Fibroblast of skin of back (primary cell): ENCODE measurements at places on chromosomes 13 and 19.

- DNase-seq: peak; percentile 82
Observed at GRCh38 chr19:18419195-18419698, at the start of gene SSBP4. Gene SSBP4 (plus strand): TSS chr19:18419398. CDS start chr19:18419649, 251 bp downstream.

DNA sequence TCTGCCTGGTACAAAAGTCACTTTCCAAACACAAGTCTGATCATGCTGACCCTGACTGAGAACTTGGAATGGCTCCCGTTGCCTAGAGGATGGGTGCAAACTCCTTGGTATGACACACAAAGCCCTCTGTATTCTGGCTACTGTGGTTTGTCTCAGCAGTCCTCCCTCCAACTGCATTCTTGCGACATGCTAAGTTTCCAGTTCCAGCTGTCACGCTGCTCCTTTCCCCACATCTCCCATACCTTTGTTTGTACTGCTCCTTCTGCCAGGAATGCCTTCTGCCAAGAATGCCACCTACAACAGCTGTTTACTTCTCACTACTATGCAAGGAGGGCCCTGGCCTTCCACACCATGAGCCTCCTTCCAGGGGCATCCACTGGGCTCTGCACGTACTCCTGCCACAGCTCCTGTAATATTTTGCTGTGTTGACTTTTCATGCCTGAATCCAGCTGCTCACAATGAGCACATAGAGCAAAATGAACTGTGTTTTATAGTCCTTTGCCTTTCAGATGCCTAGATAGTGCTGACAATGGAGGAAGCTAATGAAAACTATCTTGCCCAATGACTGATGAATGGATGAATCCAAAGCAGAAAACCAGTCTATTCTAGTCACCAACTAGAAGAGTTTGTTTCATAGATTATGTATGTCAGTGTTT lies 543.7 kb downstream of the EFNB2 start:
- DNase-seq: peak; percentile 78

GRCh38 chr19:952680-953444 lies 27.0 kb downstream of the ARID3A start:
- no peak for DNase-seq

GRCh38 chr13:100984085-100984705 lies 309.6 kb upstream of the TMTC4 start:
- no peak for DNase-seq

- no peak for DNase-seq
Observed at GRCh38 chr19:23887642-23888041, 27.0 kb upstream of the ZNF726 start.

- DNase-seq: peak; percentile 31
Observed at GRCh38 chr13:32142956-32143375, 111.4 kb downstream of the FRY start.

GRCh38 chr19:55134736-55135135 lies 14.3 kb downstream of the TNNT1 start:
- DNase-seq: no peak

GRCh38 chr19:40403262-40403984 lies 9.8 kb downstream of the PRX start:
- peak; percentile 87 for DNase-seq

- DNase-seq: peak; percentile 30
Observed at GRCh38 chr13:45615501-45616101, at the start of gene ERICH6B. Gene ERICH6B (minus strand): TSS chr13:45615739. CDS start chr13:45597005, 18,734 bp downstream.

GRCh38 chr19:50510700-50511068 lies 307 bp downstream of the JOSD2 start:
- DNase-seq: no peak

DNA sequence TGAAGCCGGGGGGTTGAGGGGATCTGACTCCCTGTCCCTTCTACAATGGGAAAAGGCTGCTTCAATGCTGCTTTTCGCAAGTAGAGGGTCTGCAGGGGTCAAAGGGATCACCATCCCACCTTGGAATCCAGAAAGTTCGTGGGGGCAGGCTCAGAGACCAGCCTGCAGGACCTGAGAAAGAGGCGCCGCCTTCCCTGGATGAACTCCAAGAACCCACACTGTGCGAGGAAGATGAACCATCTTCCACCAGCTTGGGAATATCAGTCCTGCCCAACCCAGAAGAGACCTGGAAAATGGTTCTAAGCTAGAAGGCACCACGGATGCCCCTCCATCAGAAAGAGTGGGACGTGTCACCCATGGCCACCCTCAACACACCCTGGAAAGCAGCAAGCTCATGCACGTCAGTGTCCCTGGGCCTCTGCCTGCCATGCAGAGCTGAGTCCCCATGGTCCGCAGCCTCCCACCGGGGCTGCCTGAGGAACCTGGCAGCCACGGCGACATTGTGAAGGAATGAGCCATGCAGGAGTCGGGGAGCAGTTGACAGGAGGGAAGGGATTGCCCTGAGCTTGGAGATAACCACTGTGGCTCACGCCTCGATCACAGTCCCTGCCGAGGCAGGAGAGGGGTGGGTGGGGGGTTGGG lies 14.6 kb downstream of the RAB3D start:
- no peak for DNase-seq

DNA sequence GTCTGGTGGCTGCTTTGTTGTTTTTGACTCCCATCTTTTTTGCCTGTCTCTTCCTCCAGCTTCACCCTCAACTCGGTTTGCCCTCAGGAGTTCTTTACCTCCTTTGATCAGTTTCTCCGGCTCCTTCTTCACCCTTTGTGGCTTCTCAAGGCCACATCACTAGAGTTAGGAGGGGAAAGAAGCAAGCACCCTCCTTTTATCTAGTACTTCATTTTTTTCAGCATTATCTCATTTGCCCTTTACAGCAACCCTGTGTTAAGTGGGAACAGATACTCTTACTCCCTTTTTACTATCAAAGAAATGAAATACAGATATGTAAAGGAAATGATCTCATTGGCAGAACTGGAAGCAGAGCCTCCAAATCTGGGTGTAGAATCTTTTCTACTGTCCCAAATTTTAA lies 26.9 kb downstream of the RAP2A start:
- no peak for DNase-seq

GRCh38 chr13:109712124-109712722 lies 74.2 kb downstream of the IRS2 start:
- no peak for DNase-seq

- no peak for DNase-seq
Observed at GRCh38 chr13:43242040-43242439, 218.7 kb downstream of the DNAJC15 start.

- DNase-seq: no peak
Observed at GRCh38 chr13:33058776-33059327, 42.6 kb downstream of the KL start.

DNA sequence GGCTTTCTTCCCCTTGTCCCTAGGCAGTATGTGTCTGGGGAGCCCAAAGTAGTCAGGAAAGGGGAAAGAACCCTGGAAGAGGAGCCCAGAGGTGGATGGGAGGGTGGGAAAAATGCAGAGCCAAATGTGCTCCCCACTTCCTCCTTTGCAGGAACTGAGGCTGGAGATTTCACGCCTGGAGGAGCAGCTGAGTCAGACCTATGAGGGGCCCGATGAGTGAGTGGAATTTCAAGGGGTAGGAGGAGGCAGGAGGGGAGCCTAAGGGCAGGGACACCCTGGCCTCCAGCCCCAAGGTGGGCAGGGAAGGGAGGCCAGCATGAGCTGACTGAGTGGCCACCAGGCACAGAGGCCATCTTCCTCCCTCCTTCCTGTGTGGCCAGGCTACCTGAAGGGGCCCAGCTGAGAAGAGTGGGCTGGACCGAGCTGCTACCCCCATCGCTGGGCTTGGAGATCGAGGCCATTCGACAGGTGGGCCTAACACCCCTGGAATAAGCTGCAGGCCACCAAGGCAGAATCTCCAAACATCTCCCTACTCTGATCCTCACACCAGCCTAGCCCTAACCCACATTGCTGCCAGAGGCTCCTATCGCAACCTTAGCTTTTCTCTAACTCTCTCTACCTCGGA lies 14.3 kb downstream of the PTH2 start:
- no peak for DNase-seq

DNA sequence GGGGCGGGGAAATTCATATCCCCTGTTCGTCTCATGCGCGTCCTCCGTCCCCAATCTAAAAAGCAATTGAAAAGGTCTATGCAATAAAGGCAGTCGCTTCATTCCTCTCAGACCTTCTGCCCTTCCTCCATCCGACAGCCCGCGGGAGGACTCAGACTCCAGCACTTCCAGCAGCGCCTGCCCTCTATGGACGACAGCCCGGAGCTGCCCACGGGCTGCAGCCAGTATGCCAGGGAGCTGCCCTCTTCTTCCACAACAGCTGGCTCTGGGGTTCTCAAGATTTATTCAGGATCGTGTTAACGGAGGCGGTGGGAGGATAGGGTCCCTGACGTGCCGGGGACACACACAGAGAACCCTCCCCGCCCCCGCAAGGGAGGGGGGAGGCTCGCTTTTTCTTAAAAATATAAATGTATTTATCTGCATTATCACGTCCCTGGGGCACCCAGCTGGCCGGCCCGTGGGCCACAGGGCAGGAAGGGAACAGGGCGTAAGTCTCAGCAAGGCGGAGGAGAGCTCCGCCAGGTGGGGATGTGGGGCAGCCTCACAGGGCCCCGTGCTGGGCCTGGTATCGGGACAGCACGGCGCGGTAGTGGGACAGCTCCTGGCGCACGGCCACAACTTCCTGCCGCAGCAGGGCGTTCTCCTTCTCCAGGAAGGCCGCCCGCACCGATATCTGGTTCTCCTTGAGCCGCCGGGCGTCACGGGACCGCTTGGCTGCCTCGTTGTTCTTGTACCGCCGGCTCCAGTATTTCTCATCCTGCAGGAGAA lies 6.7 kb downstream of the DBP start:
- DNase-seq: peak; percentile 45

- no peak for DNase-seq
Observed at GRCh38 chr19:41695745-41696144, 7.7 kb upstream of the CEACAM7 start.

DNA sequence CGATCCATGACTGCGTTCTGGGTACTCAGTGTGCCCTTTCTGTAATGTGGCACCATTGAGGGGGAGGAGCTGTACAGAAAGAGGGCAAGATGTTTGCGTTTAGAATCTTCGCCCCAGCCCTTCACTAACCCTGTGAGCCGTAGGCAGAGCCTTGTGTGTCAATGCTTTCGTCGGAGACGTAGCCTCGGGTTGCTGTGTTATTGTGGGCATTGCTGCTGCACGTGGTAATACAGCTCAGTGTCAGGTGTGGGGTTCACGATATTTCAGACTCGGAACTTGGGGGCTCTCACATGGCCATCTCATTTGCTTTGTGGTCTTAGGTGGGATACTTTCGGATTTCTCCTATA lies 6.1 kb downstream of the RPS9 start:
- no peak for DNase-seq

- peak; percentile 70 for DNase-seq
Observed at GRCh38 chr19:679418-680286, 3.5 kb downstream of the FSTL3 start.

DNA sequence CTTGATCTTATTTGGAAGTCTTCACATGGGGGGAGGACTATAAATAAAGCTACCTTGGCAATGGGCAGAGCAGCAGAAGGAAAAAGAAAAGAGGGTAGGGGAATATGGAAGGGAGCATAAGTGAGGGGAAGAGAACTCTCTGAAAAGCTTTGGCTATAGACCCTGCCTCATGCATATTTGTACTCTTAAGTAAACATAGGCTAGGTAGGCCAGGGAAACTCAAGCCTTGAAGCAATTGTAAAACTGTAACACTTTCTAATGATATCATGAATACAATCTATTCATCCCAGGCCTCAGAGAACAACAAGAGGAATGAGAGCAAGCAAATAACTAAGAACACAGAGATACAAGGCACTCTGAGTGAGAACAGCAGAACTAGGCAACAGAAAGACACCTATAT lies 20.4 kb downstream of the MYCBP2 start:
- no peak for DNase-seq

GRCh38 chr13:97401421-97401820 lies 32.5 kb upstream of the RAP2A start:
- DNase-seq: no peak

DNA sequence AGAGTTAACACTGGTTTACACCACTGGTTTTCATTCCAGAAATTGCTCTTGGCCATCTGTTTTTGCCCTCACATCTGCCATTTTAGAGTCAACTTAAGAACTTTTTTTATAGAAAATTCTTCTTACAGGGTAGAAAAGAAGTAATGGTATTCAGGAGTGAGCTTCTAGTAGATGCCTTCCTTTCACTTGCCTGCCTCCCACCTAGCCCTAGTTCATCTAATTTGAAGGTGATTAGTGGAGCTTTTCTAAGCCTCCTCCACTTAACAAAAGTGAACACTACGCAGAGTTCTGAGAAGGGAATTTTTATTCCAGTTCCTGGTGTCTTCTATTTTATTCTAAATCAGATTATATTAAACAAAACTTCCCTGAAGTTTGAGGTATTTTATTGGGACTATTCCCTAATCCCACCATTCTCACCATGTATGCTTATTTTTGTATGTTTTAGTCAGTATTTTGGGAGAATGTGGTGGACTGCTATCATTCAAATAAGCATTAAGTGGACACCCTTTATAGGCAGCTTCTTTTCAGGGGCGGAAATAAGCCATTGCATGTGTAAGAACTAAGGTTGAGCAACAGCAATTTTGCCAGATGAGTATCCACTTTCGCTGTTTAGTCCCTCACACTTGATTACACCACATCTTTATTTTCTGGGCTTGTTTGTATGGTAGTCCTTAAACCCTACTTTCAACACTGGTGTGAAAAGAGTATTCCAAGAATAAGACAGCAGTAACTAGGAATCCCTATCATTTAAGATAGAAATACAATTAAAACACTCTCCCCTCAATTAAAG lies 156.9 kb downstream of the ENOX1 start:
- no peak for DNase-seq
